Cardiac muscle cell (in vitro differentiated cells and primary cell): ENCODE measurements at places on chromosomes 6 and 20. TPM values are rescaled to one million over a fixed set of nuclear protein-coding genes. Genes with fewer than 3 reads are reported as not detected.

DNA sequence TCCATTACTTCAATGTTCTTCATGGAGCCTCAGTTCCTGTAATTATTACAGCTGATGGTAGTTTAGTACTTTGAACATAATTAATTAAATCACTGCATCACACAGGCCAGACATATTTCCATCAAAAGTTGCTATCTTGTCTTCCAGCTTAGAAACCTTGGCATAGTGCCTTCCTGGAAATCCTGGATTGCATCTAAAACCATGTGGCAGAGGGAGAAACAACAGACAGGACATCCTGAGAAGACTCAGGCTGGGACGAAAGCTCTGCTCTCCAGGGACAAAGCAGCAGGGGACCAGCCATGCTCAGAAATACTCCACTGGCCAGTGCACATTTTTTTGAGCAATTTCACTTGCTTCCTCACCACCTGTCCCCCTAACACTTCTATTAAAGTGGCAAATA, 55.3 kb downstream of the TBX18 start:
- H3K27ac ChIP-seq: no peak overlapping the region
- no peak overlapping the region for H3K4me3 ChIP-seq
- H3K27me3 ChIP-seq: peaks cover 10% of the 10 kb centered on the region
- H3K4me1 ChIP-seq: peaks cover 2% of the 10 kb centered on the region
- DNase-seq: no peak

Gene SIM1
- total RNA-seq: not detected in 2 replicates

DNA sequence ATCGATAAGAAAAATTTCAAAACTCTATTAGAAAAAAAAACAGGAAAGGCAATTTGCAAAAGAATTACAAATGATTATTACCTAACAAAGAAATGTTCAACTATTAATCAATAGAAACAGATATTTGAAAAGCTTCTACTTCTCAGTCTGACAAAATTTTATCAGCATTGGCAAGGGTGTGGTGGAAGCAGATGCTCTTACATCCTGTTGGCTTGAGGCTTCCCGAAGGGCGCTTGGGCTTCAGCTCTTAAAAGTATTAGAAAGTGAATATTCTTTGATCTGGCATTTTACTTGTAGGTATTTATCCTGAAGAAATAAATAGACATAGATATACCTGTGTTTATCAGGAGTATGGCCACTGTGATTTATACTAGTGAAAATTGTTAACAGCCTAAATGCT, 38.7 kb downstream of the SLC35D3 start:
- no peaks in the 10 kb centered on the region for H3K27me3 ChIP-seq
- H3K27ac ChIP-seq: no peak overlapping the region
- H3K4me1 ChIP-seq: peaks cover 66% of the 10 kb centered on the region
- H3K36me3 ChIP-seq: no peaks in the 10 kb centered on the region

GRCh38 chr6:82506526-82506925, 142.9 kb downstream of the TPBG start:
- H3K27ac ChIP-seq: no peak overlapping the region
- no peaks in the 10 kb centered on the region for H3K27me3 ChIP-seq
- H3K36me3 ChIP-seq: no peaks in the 10 kb centered on the region
- no peak for DNase-seq

- no peaks in the 10 kb centered on the region for H3K4me1 ChIP-seq
- no peaks in the 10 kb centered on the region for H3K27me3 ChIP-seq
- H3K27ac ChIP-seq: no peak overlapping the region
- peak; percentile 88 for DNase-seq
- no peak overlapping the region for H3K4me3 ChIP-seq
These were observed 10.2 kb downstream of the WFDC3 start for GRCh38 chr20:45781391-45781931.

Gene COQ3
- 4.6 and 5.1 TPM in 2 replicates for total RNA-seq

GRCh38 chr6:166543603-166544295, 42.7 kb downstream of the RAMACL start:
- no peaks in the 10 kb centered on the region for H3K27me3 ChIP-seq
- no peak overlapping the region for H3K4me3 ChIP-seq
- no peaks in the 10 kb centered on the region for H3K36me3 ChIP-seq
- no peak overlapping the region for H3K27ac ChIP-seq
- no peaks in the 10 kb centered on the region for H3K4me1 ChIP-seq
- DNase-seq: no peak

DNA sequence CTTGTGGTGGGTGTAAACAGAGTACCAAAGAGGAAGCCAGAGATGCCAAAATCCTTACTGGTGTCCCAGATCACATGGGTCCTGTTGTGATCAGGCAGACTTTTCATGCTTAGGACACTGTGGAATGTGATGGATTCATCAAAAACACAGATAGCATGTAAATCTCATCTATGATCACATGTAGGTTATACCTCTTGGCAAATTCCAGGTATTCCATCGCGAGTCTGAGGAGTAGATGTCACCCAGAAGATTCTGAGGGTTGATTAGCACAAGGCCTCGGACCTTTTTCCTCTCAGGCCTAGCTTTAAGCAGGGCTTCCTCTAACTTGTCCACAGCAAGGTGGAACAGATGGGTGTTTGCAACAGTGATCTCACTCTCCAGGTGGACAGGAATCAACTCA, 28.3 kb upstream of the SSR1 start:
- no peaks in the 10 kb centered on the region for H3K4me1 ChIP-seq
- no peak overlapping the region for H3K4me3 ChIP-seq
- no peak for DNase-seq
- no peaks in the 10 kb centered on the region for H3K36me3 ChIP-seq
- H3K27me3 ChIP-seq: no peaks in the 10 kb centered on the region
- H3K27ac ChIP-seq: no peak overlapping the region

DNA sequence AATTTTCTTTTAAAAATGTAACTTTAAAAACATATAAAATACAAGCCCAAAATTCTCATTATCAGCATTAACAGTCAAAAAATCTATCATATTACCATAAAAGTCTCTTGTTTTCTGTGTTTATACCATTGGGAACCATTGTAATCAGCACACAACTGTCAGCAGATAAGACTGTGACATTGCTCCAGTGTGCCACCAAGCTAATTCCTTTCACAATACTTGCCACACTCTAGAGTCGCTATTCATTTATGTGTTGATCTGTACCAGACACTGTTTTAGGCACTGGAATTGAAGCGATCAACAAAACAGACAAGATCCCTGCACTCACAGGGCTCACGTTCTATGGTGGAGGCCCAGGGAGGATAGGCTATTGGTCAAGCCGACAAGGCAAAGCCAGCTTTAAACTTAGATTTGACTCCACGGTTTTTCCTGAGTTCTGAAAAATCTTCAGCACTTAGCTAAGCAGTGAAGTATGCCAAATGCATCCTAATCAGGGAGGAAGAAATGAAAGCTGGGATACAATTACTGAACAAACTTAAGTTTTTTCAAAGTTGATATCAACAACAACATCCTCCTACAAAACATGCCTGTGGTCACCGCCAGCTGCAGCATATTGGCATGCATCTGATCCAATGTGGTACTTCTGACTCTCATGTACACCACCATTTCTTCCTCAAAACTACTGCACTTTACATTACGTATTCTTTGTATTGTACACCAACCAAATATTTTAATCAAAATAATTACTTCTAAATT, 60.5 kb downstream of the GMDS start:
- no peak for DNase-seq
- no peaks in the 10 kb centered on the region for H3K4me1 ChIP-seq
- H3K36me3 ChIP-seq: no peaks in the 10 kb centered on the region
- no peak overlapping the region for H3K4me3 ChIP-seq
- H3K27me3 ChIP-seq: no peaks in the 10 kb centered on the region
- no peak overlapping the region for H3K27ac ChIP-seq

GRCh38 chr6:84926189-84927155, 162.1 kb upstream of the TBX18 start:
- DNase-seq: peak; percentile 24
- no peak overlapping the region for H3K27ac ChIP-seq
- no peak overlapping the region for H3K4me3 ChIP-seq
- no peaks in the 10 kb centered on the region for H3K27me3 ChIP-seq
- H3K36me3 ChIP-seq: no peaks in the 10 kb centered on the region

Gene TCF15
- 0.11 and 0.86 TPM in 2 replicates for total RNA-seq

DNA sequence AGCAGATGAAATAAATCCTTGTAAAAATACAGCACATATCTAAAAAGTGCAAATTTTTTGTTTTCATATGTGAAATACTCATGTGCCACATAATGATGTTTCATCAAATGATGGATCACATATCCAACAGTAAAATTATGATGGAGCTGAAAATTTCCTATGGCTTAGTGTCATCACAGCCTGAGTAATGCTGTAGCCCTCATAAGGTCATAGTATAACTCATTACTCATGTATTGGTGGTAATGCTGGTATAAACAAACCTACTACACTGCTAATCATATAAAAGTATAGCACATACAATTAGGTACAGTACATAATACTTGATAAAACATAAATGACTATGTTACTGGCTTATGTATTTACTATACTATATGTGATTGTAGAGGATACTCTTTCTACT, 12.9 kb downstream of the TSPYL1 start:
- H3K36me3 ChIP-seq: no peaks in the 10 kb centered on the region
- peaks cover 3% of the 10 kb centered on the region for H3K4me1 ChIP-seq
- H3K27ac ChIP-seq: no peak overlapping the region

GRCh38 chr20:6057691-6058090, 3.8 kb upstream of the LRRN4 start:
- peaks cover 56% of the 10 kb centered on the region for H3K4me1 ChIP-seq
- H3K27ac ChIP-seq: peak overlapping the region; percentile 100
- H3K4me3 ChIP-seq: no peak overlapping the region
- no peaks in the 10 kb centered on the region for H3K36me3 ChIP-seq
- no peaks in the 10 kb centered on the region for H3K27me3 ChIP-seq

GRCh38 chr6:37459981-37460800, 27.2 kb downstream of the CMTR1 start:
- H3K27ac ChIP-seq: peak overlapping the region; percentile 61
- no peak overlapping the region for H3K4me3 ChIP-seq
- peaks cover 13% of the 10 kb centered on the region for H3K4me1 ChIP-seq

Gene ZBTB46
- total RNA-seq: 43.1 and 53.4 TPM in 2 replicates

Gene KIF25
- 1.6 TPM in 1 of 2 replicates, not detected in the other for total RNA-seq

DNA sequence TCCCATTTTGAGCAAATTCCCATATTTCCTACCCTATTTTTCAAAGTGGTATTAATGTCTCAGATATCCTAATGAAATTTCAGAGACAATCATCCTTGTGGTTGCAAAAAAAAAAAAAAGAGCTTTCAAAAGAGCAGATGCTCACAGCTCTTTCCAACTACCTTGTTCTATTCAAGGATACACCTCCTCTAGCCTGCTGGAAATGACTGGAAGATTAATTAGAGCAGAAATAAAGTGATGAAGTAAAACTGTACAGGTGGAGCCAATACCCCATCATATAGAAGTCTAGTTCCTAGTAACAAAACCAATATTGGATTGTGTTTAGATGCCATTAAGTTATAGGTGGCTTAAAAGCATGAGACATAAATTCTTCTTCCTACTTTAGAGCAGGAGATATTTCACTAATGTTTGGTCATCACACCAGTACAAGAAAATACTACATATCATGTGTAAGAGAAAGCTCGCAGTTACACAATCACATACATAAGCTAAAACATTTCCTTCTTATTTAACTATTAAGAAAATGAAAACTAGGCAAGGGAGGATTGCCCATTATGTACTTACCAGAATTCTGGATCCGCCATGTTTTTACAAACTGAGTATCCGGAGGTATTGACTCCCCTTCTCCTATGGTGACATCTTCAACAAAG, 42.4 kb downstream of the ILRUN start:
- no peak overlapping the region for H3K27ac ChIP-seq
- H3K4me3 ChIP-seq: no peak overlapping the region
- no peaks in the 10 kb centered on the region for H3K27me3 ChIP-seq
- H3K4me1 ChIP-seq: peaks cover 32% of the 10 kb centered on the region
- H3K36me3 ChIP-seq: peaks cover 4% of the 10 kb centered on the region
- no peak for DNase-seq

- H3K27ac ChIP-seq: no peak overlapping the region
- H3K36me3 ChIP-seq: no peaks in the 10 kb centered on the region
- no peak for DNase-seq
- no peaks in the 10 kb centered on the region for H3K4me1 ChIP-seq
- H3K4me3 ChIP-seq: no peak overlapping the region
These were observed 82.4 kb upstream of the NNAT start for GRCh38 chr20:37438464-37439222.
